ENCODE measurements at places on chromosomes 3 and 15. TPM values are rescaled to one million over a fixed set of nuclear protein-coding genes. Genes with fewer than 3 reads are reported as not detected.

SLC30A4 gene
- 3.7 TPM for polyA plus RNA-seq

CD276 gene
- 27.7 TPM for polyA plus RNA-seq

ITIH1 gene
- polyA plus RNA-seq, result not detected

ZNF609 gene
- 6.7 TPM for polyA plus RNA-seq

TTC14 gene
- 51.6 TPM for polyA plus RNA-seq

SLC28A2 gene
- polyA plus RNA-seq, result not detected

ZXDC gene
- 4.4 TPM for polyA plus RNA-seq

TM4SF4 gene
- polyA plus RNA-seq, result 0.20 TPM

GPR149 gene
- not detected for polyA plus RNA-seq

TGM5 gene
- not detected for polyA plus RNA-seq

WNT7A gene
- polyA plus RNA-seq, result not detected

PLA2G4E gene
- not detected for polyA plus RNA-seq

NTRK3 gene
- polyA plus RNA-seq, result 84.0 TPM

SENP2 gene
- polyA plus RNA-seq, result 15.4 TPM

RAB6B gene
- 7.1 TPM for polyA plus RNA-seq

GOLGA6L10 gene
- polyA plus RNA-seq, result 0.38 TPM

SLC22A13 gene
- not detected for polyA plus RNA-seq

RABL3 gene
- 6.9 TPM for polyA plus RNA-seq

HEMK1 gene
- polyA plus RNA-seq, result 18.3 TPM

CFAP92 gene
- not detected for polyA plus RNA-seq

GPR15 gene
- not detected for polyA plus RNA-seq

ACTRT3 gene
- polyA plus RNA-seq, result 3.9 TPM

WDR49 gene
- 3.8 TPM for polyA plus RNA-seq

KNG1 gene
- polyA plus RNA-seq, result not detected

SLCO2A1 gene
- 2.8 TPM for polyA plus RNA-seq

CILP gene
- polyA plus RNA-seq, result 0.28 TPM

ZNF502 gene
- polyA plus RNA-seq, result 5.4 TPM

TNNC1 gene
- 3.0 TPM for polyA plus RNA-seq

DNAH12 gene
- polyA plus RNA-seq, result not detected

FRMD4B gene
- polyA plus RNA-seq, result 24.4 TPM

FANCD2OS gene
- not detected for polyA plus RNA-seq

CPEB1 gene
- 0.88 TPM for polyA plus RNA-seq

COLQ gene
- polyA plus RNA-seq, result 16.6 TPM

IQCF5 gene
- polyA plus RNA-seq, result not detected

CRTAP gene
- 287 TPM for polyA plus RNA-seq

CFAP100 gene
- polyA plus RNA-seq, result not detected

ACSBG1 gene
- 0.25 TPM for polyA plus RNA-seq

SNTN gene
- polyA plus RNA-seq, result not detected

UQCRC1 gene
- 149 TPM for polyA plus RNA-seq

FAN1 gene
- 5.9 TPM for polyA plus RNA-seq

XCR1 gene
- polyA plus RNA-seq, result not detected

POLR2M gene
- 246 TPM for polyA plus RNA-seq

GALNT15 gene
- 45.6 TPM for polyA plus RNA-seq

TP63 gene
- 0.03 TPM for polyA plus RNA-seq

TNFAIP8L3 gene
- 26.4 TPM for polyA plus RNA-seq

DUOX1 gene
- 0.13 TPM for polyA plus RNA-seq

PRTG gene
- polyA plus RNA-seq, result not detected

HHATL gene
- polyA plus RNA-seq, result 1.5 TPM

NEO1 gene
- 11.3 TPM for polyA plus RNA-seq

CCR8 gene
- not detected for polyA plus RNA-seq

ASB14 gene
- polyA plus RNA-seq, result 0.08 TPM

FEZF2 gene
- polyA plus RNA-seq, result not detected

GASK1A gene
- polyA plus RNA-seq, result 3.7 TPM

FSD2 gene
- polyA plus RNA-seq, result under 0.01 TPM

TMCO5A gene
- polyA plus RNA-seq, result not detected

ROPN1 gene
- not detected for polyA plus RNA-seq

PROS1 gene
- 125 TPM for polyA plus RNA-seq

NT5DC2 gene
- polyA plus RNA-seq, result 148 TPM

All from aorta (tissue), 5 donors.